Activated CD4-positive, alpha-beta T cell treated with anti-CD3 and anti-CD28 coated beads, Interleukin-2, Interleukin-6, amounts not matched to agents 100 ng/mL and 50 ng/mL, durations not matched to agents 16 hours and 8 hours (primary cell): ENCODE measurements at places on chromosomes 16 and 17.
A peak's percentile ranks its signal among the peaks of the same experiment; 100 is the strongest.

GRCh38 chr17:57788725-57789124, 43.6 kb upstream of the CCDC182 start:
- DNase-seq: no peak

- no peak for DNase-seq
These were observed 27.4 kb upstream of the SLC6A2 start for GRCh38 chr16:55628306-55628968.

DNA sequence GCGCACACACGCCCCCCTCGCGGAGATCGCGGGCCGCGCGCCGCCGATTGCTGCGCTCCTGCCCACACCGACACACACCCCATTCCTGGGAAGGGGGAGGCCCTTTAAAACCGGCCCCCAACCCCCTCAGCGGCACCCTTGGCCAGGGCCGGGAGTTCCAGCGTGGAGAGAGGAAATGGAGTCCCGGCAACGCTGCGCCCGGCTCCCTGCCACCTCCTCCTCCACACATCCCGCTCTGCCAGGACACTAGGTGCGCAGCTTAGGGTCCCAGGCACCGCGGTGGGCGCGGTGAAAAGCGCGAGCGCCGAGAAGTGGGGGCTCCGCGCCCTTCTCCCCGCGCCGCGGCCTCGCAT, 397 bp downstream of the CDC42EP4 start:
- no peak for DNase-seq

- no peak for DNase-seq
These were observed 28.5 kb upstream of the TRAP1 start for GRCh38 chr16:3745751-3746355.

DNA sequence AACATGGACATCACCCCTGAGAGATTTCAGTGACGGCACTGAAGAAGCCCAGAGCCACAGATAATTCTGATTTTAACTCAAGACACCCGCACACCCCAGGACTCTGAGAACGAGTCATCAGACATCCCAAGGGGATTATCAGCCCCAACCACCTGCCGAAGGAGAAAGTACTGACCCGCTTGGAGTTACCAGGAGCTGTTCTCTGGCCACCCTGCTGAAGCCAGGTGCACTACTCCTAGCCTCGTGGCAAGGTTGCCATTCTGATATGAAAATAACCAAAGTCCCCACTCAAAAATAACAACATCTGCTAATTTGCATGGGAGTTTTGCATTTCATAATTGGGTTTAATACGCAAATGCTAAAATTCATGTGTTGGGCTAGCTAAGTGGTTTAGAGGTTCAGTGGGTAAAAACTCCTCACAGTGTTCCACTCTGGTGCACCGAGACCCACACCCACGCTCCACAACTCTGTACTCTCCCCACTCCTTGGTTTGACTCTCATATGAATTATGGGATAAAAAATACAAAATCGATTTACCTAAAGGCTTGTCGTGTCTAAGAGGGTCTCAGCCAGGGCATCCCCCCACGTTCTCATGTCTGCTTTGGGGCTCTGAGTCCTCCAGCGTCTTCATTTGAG, 143.0 kb upstream of the NOL11 start:
- DNase-seq: no peak

- DNase-seq: peak; percentile 4
These were observed 704 bp downstream of the ASIC2 start for GRCh38 chr17:33292201-33292980.
